Mesenteric fat pad (tissue), 1 donor: ENCODE measurements at places on chromosomes 2 and 18. TPM values are rescaled to one million over a fixed set of nuclear protein-coding genes. Genes with fewer than 3 reads are reported as not detected.

PLA2R1 gene
- 8.3 TPM for total RNA-seq

OSR1 gene
- total RNA-seq: 41.6 TPM

TCF7L1 gene
- 27.8 TPM for total RNA-seq

CXCR1 gene
- total RNA-seq: 7.2 TPM

OTOS gene
- not detected for total RNA-seq

MROH2A gene
- total RNA-seq: not detected

CD28 gene
- total RNA-seq: 15.7 TPM
